ENCODE measurements at places on chromosomes 6 and 20. TPM values are rescaled to one million over a fixed set of nuclear protein-coding genes. Genes with fewer than 3 reads are reported as not detected.
A peak's percentile ranks its signal among the peaks of the same experiment; 100 is the strongest.

COL20A1 gene
- not detected for total RNA-seq

- DNase-seq, result peak; percentile 84
These were observed 961 bp downstream of the RRBP1 start for GRCh38 chr20:17680836-17681725.

- DNase-seq, result no peak
These were observed 5.1 kb downstream of the DEF6 start for GRCh38 chr6:35302604-35303241.

- DNase-seq, result no peak
These were observed 2.9 kb downstream of the COL20A1 start for GRCh38 chr20:63295846-63296245.

DNA sequence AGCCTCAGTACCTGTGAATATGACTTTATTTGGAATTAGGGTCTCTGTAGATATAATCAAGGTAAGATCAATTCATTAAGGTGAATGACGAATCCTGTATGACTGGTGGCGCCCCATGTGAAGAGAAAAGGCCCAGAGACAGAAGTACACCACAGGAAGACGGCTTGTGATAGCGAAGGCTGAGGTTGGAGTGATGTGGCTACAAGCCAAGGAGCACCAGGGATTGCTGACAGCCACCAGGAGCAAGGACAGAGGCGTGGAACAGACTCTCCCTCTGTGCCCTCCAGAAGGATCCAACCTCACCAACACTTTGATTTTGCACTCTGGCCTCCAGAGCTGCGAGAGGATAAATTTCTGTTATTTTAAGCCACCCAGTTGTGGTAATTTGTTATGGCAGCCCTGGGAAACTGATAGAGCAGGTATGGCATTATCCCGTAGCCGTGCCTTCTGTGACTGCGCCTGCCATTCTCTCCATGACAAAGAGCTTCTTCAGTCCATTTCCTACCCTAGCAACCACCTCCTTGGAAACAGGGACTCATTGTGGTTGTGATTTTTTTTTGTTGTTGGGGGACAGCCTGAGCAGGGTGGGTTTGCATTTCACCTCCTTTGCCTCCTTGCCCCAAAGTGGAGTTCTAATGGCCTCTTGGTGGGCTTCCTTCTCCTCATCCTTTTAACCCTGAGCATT lies 29.6 kb downstream of the PTK7 start:
- no peak for DNase-seq

- no peak for DNase-seq
These were observed 42.3 kb upstream of the TMEM181 start for GRCh38 chr6:158517581-158517980.

All from SJSA1 (cell line).